ENCODE measurements at places on chromosomes 5 and 9.

DNA sequence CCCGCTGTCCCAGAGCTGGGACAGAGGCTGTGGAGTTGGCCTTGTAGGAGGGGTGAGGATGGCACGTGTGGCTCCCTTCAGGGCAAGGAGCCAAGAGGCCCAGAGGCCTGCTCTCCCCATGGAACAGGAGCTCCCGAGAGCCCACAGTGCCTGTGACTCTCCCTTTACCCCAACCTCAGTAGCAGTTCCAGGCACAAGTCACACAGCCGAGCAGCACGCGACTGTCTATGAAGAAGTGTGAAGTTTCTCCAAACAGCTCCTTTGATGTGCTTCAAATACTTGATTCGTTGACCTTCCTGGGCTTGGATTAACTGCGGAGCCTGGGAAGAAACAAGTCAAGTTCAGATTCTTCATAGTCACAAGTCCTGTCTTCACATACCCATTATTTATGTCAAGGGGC, 208.7 kb downstream of the IRX2 start:
- no peak for DNase-seq

DNA sequence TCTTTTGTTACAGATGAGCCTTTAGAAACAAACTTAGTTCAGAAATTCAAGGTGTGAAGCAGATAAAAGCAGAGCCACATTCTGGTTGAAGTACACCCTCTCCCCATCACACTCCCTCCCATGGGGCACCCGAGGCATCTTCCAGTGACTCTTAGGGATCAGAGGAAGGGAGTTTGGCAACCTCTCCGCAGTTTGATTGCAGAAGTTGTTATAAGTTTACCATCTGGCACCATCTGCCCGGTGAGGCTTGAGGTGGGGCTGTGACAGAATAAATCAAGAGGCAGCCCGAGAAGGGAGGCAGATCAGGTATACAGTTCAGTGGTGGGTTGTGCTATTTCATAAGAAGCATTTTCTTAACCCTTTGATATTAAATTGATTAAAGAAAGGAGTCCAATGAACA, 458.6 kb upstream of the CLINT1 start:
- DNase-seq: no peak

GRCh38 chr9:347667-348292, 133.1 kb downstream of the DOCK8 start:
- peak; percentile 31 for DNase-seq

DNA sequence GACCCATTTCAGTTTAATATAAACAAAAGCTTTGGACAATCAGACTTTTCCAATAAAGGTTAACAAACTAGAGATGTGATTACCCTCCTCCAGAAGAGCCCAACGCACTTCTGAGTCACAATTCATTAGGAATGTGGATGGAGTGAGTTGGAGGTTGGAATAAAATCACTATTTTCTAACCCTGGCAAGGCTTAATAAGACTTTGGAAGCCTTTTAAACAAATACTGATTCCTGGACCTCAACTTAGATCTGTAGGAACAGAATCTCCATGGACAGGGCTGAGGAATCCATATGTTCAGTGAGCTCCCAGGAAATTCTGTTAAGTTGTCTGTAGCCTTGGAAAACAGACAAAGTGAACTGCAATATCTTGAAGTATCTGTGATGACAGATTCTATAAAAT, 233.5 kb upstream of the ELL2 start:
- no peak for DNase-seq

GRCh38 chr9:84301851-84302250, 38.7 kb downstream of the SLC28A3 start:
- no peak for DNase-seq

DNA sequence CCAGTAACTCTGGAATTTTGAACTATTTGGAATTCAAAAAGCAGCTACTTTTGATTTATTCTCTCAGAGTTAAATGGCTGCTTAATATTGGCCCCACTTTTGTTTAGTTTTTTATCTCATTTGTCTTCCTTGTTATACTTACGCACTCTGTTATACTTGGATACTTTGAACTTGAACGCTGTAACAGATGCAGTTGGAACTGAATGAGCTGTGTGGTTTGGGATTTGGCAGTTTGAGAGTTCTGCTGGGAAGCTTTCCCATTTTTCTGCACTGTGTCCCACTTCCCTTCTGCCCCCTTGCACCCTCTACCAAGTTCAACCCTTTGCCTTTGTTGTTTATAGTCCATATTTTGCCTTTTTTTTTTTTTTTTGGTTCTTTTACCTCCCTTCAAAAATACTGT, 3.8 kb downstream of the RHOBTB3 start:
- no peak for DNase-seq

GRCh38 chr5:84036842-84037241, 316.2 kb upstream of the HAPLN1 start:
- DNase-seq: no peak

- DNase-seq: no peak
These were observed 150.4 kb downstream of the GABRB2 start for GRCh38 chr5:161396171-161396570.

- no peak for DNase-seq
These were observed 54.5 kb downstream of the ELOVL7 start for GRCh38 chr5:60789551-60789950.

DNA sequence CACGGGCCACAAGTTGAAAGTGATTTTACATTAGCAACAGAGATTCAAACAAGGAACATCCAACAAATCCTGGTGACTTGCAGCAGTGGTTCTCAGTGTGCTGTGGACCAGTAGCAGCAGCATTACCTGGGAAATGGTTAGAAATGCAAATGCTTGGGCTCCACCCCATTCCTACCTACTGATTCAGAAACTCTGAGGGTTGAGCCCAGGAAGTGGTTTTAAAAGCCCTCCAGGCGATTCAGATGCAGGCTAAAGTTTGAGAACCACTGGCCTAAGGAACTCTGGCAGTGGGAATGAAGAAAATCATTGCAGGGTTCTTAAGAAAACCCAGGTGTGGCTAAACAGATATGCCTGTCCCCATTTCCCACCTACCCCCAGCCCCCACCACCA, 398.8 kb downstream of the ENC1 start:
- no peak for DNase-seq

DNA sequence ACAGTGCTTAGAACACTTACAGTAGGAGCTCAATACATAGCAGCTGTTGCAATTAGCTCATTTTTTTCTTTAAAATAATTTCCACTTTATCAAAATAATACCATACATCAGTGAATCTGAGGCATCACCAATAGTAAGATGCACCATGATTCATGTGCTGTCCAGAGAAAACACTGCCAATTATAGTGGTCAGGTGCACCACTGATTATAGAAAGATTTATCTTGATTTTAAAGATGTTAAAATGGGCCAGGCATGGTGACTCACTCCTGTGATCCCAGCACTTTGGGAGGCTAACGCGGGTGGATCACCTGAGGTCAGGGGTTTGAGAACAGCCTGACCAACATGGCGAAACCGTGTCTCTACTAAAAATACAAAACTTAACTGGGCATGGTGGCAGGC, 39.4 kb downstream of the NAIF1 start:
- DNase-seq: no peak

DNA sequence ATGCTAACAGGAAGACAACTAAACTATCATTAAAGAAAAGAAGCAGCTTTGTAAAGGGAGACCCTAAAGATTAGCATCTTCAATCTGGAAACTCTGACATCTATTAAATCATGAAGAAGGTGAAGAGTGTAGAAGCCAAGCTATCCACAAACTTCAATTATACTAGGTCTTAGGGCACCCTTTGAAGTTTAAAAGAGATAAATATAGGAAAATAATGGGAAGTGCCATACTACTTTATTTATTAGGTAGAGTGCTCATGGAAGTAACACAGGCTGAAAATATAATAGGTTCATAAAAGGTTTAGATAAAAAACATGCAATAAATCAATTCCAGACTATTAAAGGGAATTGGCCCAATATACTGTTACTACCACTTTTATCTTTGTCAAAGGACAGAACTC, 19.9 kb downstream of the CDH10 start:
- no peak for DNase-seq

DNA sequence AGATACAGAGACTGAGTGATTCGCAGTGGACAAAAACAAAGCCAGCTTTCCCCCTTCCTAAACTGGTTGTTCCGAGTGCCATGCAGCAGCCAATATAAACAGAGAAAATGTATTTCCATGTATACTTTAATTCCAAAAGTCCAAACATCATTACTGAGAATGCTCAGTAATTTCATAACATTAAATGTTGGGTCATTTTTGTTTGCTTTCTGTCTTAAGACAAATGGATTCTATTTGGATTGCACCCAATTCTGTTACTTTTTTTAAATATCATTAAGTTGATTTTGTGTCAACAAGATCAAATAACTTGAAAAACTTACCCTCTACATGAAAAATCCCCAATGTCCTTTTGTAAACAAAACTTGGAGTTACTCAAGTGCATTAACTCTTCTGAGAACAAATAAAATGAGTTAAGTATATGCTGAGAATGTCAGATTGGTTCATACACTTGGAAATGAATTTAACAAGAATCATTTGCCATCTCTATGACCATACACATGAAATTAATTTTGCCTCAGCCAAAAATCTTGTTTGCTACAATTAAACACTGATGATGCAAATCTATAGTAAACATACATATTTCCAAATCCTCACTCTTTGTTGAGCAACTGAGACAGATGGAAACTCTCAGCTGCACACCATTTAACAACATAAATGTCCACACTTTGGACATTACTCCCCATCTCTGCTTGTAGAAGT, 19.4 kb downstream of the LURAP1L start:
- no peak for DNase-seq

DNA sequence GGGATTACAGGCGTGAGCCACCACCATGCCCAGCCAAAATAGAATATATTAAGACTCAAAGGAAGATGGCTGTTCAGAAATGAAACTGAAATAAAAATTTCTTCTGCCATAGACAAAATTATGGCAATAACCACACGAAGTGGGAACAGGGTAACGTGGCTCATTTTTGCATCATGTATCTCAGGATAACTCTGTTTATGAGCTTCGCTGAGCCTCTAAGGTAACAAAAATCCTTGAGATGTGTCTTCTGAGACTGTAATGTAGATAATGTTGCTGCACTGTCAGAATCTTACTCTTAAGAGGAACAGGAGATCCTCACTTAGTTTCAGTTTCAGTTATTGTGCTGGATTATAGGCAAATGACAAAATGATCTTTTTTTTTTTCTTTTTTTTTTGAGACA, 153.8 kb downstream of the GOLPH3 start:
- no peak for DNase-seq

GRCh38 chr9:70003901-70004714, 39.5 kb upstream of the MAMDC2 start:
- DNase-seq: no peak

DNA sequence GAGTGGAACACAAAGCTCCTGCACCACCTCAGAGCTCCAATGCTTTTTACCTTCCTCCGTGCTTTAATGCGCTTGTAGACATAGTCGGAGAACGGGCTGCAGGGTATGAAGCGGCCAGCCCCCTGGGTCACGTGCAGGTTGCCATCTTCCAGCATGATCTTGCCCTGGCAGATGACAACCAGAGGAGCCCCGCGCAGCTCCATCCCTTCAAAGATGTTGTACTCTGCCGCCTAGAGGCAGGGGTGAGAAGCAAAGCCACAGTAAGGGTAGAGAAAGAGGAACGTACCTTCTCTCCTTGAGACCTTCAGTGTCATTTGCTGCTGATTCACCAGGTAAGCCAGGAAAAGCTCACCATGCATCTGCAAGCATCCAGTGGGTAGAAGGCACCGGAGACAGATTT, 112.3 kb downstream of the DPYSL3 start:
- DNase-seq: no peak

- no peak for DNase-seq
These were observed 49.1 kb downstream of the SH3TC2 start for GRCh38 chr5:149013796-149014195.

DNA sequence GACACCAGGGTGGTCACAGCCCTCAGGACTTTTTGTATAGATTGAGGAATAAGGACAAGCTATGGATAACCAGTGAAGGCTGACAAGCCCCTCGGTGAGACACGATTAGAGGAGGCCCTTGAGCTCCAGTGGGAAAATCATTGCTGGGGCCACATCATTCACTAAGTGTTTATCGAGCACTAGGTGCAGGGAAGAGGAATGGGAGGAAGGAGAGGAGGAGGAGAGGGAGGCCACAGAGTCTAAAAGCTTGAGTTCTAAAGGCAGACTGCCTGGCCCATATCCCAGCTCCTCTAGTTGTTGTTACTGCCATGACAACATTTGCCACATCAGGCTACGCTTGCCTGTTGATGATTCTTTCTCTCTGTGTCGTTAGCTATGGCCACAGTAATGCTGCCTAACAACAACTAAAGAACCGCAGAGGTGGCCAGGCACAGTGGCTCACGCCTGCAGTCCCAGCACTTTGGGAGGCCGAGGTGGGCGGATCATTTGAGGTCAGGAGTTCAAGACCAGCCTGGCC, 37.6 kb downstream of the NKX2-5 start:
- DNase-seq: no peak

DNA sequence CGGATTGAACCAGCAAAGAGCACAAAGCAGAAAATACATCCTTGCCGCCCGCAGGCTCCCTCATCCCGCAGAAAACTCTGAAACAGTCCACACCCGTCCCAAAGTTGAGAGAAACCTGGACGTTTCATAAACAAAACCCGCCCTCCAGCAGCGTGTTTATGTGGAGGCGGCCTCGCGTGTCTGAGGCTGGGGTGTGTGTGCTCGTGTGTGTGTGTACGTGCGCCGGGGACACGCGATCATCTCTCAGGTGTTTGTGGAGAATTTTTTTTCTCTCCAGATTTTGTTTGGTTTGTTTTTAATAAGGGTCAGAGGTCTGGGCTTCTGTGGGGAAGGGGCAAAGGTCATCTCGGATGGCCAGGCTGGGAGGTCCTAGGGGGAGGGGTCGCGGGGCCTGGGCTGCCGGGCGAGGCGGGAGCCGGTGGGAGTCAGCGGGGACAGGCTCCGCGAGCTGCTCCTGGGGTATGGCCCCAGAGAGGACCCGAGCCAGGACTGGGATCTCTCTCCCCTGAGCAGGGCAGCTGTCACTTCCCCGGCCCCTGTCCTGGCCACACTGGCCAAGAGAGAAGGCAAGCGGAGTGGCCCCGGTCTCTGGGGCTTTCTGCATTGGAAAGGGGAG, 206.4 kb downstream of the C9orf50 start:
- DNase-seq: no peak

DNA sequence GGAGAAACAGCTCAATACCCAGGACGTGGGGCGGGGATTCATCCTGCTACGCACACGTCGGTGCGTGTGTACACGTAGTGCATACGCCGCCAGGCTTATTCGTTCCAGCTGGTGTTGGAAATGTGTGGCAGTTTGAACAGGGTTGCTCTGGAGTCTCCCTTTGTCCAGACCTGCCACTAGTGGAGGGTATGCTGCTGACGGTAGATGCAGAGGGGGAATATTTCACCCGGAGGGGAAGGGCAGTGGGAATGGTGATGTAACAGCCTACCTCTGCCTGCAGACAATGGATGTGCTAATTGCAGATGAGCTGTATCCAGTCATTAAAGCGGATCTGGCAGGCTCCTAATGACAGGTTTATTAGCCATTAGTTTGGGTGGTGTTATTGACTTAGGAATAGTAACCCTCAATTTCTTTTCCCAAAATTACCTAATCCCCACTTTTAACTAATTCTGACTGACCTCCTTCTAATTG, 142.7 kb downstream of the PAX5 start:
- no peak for DNase-seq

GRCh38 chr5:123929055-123929474, 417.1 kb downstream of the CSNK1G3 start:
- DNase-seq: no peak

DNA sequence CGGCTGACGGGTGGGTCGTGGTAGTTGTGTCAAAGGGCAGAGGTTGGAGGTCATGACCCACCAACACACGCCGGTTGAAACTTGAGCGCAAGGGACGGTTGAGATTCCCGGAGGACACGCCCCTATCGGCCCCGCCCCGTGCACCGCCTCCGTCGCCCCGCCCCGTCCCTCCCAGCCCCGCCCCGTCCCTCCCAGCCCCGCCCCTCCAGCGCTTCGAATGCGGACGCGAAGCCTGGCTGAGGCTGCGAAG, 226 bp upstream of the RANBP17 start:
- DNase-seq: no peak
